ENCODE measurements at places on chromosomes 4 and X. TPM values are rescaled to one million over a fixed set of nuclear protein-coding genes. Genes with fewer than 3 reads are reported as not detected.

DNA sequence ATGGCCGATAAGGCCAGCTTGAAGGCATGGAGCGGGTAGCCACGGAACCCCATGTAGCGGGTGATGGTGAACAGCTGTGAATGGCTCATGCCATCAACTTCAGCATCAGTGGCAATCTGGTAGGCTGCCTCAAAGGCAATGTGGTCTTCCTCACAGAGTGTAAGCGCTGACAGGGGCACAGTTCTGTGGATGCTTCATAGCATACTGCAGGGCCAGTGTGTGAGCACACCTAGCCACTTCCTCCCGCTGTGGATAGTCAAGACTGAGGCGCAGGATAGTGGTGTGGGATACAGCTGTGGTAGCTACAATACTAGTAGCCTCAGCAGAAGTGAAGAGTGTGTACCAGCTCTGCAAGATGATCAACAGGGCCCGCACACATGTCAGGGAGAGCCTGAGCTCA, 40.5 kb downstream of the C4orf33 start:
- DNase-seq = no peak

DNA sequence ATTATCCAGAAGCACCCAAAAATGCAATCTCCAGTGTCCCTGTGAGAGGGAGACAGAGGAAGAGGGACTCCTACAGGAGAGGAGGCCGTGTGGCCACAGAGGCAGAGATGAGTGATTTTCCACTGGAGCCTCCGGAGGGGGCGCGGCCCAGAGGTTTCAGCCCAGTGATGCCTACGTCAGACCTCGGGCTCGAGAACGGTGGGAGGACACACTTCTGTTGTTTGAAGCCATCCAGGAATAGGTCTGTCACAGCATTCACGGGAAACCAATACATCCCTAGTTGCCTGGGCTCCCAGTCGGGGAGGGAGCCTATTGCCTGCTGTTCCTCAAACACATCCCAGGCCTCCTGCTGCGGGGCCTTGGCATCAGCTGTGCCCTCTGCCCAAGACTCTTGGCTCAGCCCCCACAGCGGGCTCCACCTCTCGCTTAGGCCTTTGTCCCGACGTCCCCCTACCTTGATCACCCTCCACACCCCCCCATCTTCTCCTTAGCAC, 39.2 kb upstream of the HMX1 start:
- DNase-seq = no peak

VEGFC gene
- not detected for total RNA-seq

- no peak for DNase-seq
Observed at GRCh38 chr4:21507439-21507838, 441.1 kb downstream of the KCNIP4 start.

RHOXF2B gene
- not detected for total RNA-seq

GPR34 gene
- 0.24 TPM for total RNA-seq

DNA sequence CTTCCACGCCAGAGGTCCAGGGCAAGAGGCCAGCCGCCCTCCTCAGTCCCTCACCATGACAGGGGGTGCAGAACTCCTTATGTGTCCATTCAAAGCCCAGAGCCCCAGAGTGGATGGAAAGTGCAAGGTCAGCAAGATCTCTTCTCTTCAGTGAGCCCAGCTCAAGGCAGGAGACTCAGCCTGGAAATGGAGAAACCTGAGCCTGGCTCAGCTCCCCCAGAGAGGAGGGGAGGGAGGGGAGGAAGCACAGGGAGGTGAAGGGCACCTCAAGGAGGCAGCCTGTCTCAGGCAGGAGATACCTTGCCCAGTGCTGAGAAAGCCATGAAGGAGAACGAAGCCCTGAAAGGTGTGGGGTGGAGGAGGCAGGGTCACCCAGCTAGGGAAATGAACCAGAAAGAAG, 121.8 kb upstream of the PJA1 start:
- DNase-seq = no peak

DNA sequence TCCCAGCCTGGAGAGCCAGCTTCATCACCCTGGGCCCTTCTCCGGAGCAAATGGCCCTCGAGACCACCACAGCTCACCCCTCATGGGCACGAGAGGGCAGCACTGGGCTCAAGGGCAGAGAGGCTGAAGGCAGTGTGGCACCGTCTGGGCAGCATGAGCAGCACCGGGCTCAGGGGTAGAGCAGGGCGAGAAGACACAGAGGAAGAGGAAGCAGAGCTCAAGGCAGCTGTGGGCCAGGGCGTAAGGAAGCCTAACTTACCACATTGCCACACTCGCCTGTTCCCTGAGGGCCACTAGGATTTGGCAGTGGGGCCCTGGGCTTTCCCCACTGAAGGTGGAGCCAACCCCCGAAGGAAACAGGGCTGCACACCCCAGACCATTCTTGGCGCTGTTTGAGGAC, 15.5 kb downstream of the ZNF185 start:
- DNase-seq = no peak

DNA sequence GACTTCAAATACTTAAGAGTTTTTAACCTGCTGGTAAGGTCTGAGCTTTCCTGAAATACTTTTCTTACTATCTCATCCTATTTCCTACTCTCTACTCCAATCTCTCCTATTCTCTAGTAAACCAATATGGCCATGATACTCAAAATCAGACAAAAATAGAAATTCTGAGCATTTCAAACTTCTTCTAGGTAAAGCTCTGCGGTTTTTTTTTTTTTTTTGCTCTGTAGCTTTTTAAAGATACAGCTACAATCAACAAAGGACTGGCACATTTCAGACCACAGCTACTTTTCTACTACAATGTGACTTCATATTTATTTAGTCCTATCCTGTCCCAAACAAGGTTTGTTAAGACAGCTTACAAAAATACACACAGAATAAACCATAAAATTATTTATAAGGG, 31.1 kb downstream of the MAML3 start:
- DNase-seq = no peak

SAP30 gene
- 2.1 TPM for total RNA-seq

DNA sequence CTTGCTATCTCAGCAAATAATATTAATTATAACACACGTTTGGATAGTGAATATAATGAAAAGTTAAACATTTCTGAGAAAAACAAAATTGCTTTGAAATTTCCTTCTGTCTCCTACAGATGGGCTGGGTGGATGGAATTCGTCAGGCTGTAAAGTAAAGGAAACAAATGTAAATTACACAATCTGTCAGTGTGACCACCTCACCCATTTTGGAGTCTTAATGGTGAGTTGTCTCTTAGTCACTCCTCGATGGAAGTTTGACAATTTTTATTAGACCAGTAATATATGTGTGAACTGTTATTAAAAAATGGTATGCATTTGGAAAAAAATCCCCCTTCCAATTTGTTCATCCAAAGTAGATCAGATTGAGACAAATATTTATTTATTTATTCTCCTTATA, 92.5 kb upstream of the BRS3 start:
- no peak for DNase-seq

- DNase-seq = no peak
Observed at GRCh38 chrX:48648336-48648751, 35.3 kb upstream of the WAS start.

MAGEA9 gene
- not detected for total RNA-seq

All from activated B cell treated with CpG ODN at 0.5 μM for 24 hours (primary cell).